ENCODE measurements at places on chromosomes 6 and 20.

DNA sequence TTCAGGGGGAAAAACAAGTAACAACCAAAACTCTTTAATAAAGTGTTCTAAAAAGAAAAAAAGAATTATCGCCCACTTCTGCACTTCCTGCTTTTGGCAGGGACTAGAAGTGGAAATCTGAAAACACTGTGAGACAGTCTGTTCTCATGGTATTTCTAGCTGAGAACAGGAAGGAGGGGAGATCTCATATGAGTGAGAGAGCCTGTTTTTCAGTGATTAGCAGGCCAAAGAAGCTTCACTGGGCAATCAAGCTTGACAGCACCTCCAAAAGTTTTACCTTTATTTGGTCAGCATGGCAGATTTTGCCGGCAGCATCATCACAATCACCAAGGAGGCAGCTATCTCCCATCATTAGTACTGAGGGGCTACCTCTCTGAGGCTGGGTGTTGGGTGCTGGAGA lies 79.5 kb upstream of the ATXN1 start:
- no peak for DNase-seq

- DNase-seq: no peak
Observed at GRCh38 chr6:16199804-16200203, 38.6 kb upstream of the GMPR start.

GRCh38 chr6:129981598-129981997 lies 36.8 kb upstream of the L3MBTL3 start:
- DNase-seq: no peak

DNA sequence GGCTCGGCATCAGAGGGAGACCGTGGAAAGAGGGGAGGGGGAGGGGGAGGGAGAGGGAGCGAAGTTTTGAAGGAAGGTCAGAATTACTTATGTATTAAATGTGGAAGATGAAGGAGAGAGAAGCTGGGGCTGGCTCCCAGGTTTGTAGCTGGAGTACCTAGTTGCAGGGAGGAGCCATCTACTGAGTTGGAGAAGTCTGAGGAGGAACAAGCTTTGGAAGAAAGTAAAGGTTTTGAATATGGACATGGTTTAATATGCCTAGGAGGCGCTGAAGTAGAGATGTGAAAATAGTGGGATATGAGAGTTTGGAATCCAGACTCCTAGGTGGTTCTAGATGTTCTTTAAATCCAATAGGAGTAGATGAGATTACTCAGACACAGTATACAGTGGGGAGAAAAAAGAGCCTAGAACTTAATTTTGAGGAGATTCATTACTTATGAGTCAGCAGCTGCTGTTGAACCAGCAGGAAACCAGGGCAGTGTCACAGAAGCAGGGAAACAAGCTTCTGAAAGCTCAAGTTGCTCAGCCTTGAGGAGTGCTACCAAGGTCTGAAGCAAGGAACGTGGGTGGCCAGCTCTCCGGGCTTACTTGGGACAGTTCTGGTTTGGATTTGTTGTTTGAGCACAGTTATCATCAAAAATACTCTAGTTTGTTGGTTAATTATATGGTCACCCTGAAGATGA lies 149.3 kb downstream of the UTRN start:
- DNase-seq: no peak

DNA sequence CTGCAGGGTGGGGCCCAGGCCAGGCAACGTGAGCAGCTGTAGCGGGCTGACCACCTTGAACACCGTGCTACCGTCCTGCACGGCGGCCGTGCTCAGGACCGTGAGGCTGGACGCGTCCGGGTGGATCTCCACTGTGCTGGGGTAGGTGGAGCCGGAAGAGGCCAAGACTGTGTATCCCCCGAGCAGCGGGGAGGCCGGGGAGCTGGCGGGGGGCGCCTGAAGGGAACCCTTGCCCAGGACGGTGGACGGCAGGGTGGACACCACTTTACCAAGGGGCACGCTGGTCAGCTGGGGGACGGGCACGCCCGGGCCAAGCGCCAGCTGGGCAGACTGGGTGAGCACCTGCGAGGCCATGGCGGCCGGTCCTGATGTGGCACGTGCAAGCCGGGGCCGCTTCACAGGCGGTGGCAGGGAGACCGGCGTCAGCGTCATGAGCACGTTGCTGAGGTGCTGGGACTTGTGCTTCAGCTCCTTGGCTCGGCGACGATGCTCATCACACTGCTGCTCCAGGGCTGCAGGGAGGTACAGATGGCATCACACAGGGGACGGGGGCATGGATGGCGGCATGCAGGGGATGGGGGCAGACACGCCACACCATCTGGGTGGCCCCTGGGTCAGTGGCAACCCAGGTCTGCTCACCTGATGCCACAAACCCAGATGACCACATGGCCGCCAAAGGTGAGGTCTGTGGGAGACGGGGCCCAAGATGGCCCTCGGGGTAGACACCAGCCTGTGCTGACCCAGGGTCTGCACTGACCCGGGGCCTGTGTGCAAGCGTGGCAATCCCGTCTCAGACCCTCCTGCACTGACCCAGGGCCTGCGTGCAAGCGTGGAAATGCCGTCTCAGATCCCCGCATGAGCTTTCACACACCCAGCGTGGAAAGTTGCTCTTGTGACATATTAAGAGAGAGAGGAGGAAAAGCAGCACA lies 16.4 kb upstream of the HELZ2 start:
- no peak for DNase-seq

- no peak for DNase-seq
Observed at GRCh38 chr6:24659561-24659960, 7.1 kb downstream of the TDP2 start.

GRCh38 chr6:125273965-125274364 lies 27.8 kb downstream of the HDDC2 start:
- DNase-seq: no peak

GRCh38 chr6:9581155-9581554 lies 833.7 kb downstream of the TFAP2A start:
- no peak for DNase-seq

DNA sequence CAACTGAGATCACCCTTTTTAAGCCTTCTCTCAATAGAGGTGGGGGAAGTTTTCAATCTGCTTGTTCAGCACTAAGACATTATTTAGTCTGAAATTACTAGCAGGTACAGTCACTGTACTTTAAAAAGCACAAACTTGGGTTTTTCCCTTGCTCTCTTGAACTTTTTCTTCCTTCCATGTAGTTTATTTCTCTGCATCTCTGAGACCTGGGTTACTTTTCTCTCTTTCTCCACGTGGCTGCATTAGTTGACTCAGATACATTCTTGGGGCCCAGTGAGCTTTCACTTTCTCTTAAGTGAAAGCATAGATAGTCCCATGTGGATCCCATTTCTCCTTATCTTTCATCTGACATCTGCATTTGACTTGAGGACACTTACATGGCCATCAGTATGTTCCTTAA lies 433.9 kb upstream of the MAP3K7 start:
- DNase-seq: no peak

- no peak for DNase-seq
Observed at GRCh38 chr6:33392595-33392948, 949 bp downstream of the KIFC1 start.

- DNase-seq: no peak
Observed at GRCh38 chr6:64266351-64266821, 630.8 kb downstream of the PHF3 start.

- no peak for DNase-seq
Observed at GRCh38 chr6:157488058-157488457, 107.1 kb downstream of the ZDHHC14 start.

DNA sequence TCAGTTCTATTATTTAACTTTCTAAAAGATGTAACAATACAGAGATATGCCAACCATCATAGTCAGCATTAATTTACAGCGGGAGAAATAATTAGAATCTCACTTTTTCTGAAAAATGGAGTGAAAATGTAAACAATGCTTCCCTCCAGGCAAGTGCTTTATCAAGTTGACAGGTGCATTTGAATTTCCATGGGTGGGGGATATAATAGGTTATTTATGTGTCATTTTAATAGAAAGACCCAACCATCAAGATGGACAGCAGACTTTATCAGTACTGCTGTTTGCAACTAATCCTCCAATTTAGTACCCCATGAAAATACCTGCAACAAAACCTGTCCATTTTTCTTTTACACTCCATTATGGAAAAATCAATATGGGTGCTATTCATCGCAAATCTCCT lies 780.1 kb downstream of the TFAP2A start:
- no peak for DNase-seq
